ENCODE measurements at places on chromosomes 6 and 20.

DNA sequence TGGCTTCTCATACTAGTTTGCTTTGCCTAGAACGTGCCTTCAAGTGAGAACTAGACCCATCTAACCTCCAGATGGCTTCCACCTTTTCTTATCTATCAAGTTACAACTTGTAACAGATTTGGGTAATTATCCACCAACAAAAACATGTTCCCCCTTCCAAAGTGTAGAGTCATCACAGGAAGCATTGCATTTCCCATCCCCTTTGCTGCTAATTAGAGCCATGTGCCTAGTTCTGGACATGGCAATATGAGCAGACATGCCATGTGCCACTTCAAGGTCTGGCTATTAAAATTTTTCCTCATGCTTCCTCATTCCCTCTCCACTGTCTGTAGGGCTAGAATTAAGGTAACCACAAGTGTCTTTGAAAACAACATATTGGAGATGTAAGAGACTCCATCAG, 814.4 kb downstream of the TENT5A start:
- no peak for DNase-seq

- DNase-seq, result no peak
These were observed 75.6 kb downstream of the SLC24A3 start for GRCh38 chr20:19288061-19288460.

- DNase-seq, result no peak
These were observed 108.9 kb upstream of the EMILIN3 start for GRCh38 chr20:41475503-41475902.

DNA sequence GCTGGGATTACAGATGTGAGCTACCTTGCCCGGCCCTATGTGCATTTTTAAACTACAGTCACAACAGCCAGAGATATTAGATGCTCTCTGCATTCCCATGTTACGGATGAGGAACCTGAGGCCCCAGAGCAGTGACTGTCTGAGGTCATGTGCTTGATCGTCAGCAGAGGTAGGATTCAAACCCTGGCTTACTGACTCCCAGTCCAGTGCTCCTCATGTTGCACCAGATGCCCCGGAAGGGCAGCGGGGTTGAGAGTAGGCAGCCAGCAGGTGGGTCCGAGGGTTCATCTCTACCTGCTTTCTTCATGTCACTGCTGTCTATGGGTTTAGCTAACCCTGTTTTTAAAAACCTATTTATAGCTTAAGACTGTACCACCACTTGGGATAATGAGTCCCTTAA, 9.3 kb upstream of the ZNF335 start:
- no peak for DNase-seq

DNA sequence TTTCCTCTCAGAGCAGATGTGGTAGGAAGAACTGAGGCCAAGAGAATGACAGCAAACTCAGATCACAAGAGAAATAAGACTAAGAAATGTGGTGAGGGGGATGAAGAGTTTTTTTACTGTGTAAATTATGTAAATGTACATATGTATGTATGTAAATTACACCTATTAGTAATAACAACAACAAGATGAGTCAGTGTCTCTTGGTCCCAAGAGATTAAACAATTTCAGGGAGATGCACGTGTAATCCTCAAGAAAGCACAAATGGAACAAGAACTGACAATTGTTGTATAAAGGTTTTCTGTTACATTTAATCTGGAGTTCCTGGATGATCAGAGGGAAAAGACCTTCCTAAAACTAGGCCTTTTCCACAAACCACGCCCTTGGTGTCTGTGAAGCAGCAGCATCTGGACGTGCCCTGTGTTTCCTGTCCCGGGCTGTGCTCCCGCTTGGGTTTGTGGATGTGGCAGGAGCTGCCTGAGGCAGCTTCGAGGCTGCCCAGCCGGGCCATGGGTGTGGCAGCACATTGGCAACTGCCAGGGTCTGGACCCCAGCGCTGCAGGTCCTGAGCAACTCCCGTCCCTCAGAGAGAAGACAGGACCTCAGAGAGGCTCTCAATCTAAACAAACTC, 994 bp downstream of the CLDN20 start:
- DNase-seq, result no peak

DNA sequence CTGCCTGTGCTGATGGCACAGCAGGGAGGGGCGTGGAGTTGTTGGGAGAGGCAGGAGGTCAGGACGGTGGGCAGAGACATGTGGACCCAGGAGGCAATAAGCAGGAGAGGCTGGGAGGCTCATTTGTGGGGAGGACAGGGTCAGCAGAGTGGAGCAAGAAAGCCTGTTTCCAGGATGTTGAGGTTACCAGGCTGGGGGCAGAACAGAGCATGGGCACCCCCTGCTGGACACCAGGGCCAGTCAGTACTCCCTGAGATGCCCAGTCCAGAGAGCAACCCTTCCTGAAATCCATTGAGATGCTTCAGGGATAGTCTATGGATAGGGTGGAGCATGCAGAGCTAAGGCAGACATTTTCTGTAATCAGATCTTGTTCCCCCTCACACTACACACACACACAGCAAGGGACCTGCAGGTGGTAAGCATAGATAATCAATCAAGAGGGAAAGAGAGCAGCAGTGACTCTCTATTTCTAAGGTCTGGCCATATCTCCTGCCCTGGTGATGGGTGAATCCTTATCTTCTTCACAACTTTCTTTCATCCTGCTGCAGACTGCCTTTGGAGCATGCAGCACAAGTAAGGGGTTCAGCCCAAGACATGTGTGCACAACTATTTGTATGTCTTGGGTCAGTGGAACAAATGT, 41.7 kb downstream of the MOCS1 start:
- DNase-seq, result peak; percentile 44

All from GM12892 (cell line).